Activated CD4-positive, alpha-beta memory T cell treated with anti-CD3 and anti-CD28 coated beads for 36 hours (primary cell): ENCODE measurements at places on chromosomes 11 and 22. TPM values are rescaled to one million over a fixed set of nuclear protein-coding genes. Genes with fewer than 3 reads are reported as not detected.

The WT1 gene
- total RNA-seq = not detected

The TRIM48 gene
- not detected for total RNA-seq

The DNAJB13 gene
- total RNA-seq = 0.19 TPM

The TUT1 gene
- total RNA-seq = 32.7 TPM

The BIRC2 gene
- total RNA-seq = 33.7 TPM

The CATSPER1 gene
- not detected for total RNA-seq

- no peak for DNase-seq
Measured at GRCh38 chr11:72475381-72475780, 41.0 kb upstream of the CLPB start.

GRCh38 chr11:65546217-65546958 is 11.8 kb downstream of the LTBP3 start:
- peak; percentile 99 for DNase-seq

DNA sequence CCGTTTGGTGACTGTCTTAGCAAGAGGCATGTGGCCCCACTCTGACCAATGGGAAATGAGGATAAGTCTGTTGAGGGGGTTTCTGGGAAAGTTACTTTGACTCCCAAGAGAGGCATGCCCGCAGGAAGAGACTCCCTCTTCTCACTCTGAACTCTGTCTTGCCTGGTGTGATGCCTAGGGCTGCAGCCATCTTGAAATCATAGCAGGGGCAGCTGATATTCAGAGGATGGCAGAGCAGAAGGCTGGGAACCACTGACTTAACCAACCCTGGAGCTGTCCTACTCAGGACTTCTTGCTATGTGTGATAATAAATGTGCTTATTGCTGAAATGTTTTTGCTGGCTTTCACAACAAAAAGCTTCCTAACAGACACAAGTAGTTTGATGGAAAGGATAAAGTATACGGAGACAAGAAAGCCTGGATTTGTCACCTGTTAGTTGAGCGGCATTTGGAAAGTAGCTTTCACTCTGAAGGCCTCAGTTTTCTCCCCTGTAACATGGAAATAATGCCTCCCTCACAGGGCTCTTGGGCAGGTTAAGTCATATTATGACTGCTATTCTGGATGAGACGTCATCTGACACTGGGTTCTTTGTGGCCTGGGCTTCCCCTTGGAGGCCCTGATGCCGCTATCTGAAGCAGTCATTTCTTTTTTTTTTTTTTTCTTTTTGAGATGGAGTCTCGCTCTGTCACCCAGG is 128.5 kb downstream of the CEP164 start:
- peak; percentile 79 for DNase-seq

- no peak for DNase-seq
Measured at GRCh38 chr22:30176431-30176830, 70.1 kb downstream of the LIF start.

- no peak for DNase-seq
Measured at GRCh38 chr11:55658031-55658573, 3.9 kb upstream of the OR4C6 start.

GRCh38 chr11:78251083-78251775 is 62.5 kb downstream of the USP35 start:
- DNase-seq = no peak

GRCh38 chr11:102110761-102111010 is 439 bp downstream of the YAP1 start:
- DNase-seq = no peak

DNA sequence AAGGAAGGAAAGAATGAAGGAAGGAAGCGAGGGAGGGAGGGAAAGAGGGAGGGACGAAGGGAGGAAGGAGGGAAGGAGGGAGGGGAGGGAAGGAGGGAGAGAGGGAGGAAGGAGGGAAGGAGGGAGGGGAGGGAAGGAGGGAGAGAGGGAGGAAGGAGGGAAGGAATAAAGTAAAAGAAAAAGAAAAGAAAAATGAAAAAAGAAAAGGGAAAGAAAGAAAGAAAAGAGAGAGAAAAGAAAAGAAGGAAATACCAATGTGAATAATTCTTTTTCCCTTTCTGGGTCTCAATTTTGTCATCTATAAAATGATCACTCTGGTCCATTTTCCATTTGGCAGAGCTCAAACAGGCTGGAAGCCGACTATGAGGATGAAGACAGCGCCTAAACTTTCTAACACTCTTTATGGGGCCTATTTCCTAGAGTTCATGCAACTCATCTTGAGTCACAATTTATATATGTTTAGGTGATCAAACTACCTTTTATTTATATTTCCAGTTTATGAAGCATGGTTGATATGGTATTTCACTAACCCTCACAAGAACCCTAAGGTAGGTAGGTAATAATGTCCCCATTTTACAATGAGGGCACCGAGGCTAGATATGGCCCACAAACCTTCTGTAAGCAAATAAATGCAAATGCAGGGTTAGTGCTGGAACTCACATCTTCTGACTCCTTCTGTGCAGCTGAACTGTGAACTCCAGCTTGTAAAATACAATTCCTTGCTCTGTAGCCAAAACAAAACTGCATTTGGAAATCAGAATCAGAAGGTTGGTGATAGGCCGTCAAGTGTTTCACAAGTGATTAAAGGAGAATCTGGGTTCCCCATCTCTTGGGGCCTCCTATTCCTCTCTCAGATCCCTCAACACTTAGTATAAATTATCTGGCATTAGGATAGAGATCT is 434.3 kb downstream of the ETS1 start:
- DNase-seq = no peak

GRCh38 chr11:61350336-61350735 is 11.3 kb downstream of the CYB561A3 start:
- no peak for DNase-seq

DNA sequence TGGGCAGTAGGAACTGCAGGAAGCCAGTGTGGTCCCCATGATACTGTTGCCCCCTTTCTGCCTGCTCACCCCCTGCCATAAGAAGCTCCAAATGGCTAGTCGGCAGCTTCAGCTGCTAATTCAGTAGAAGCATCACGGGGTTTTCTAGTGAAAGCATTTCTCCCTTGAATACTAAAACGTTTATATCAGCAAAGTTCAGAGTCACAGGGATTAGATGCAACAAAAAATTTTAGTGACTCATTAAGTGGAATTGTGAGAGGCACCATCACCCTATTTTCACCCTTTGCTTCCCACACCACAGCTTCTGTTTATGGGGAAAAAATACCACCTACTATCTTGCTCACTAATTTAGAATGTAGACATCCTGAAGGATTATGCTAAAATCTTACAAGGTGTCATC is 25.2 kb downstream of the RAB39A start:
- DNase-seq = no peak

GRCh38 chr11:13040969-13041561 is 31.9 kb downstream of the RASSF10 start:
- no peak for DNase-seq

- DNase-seq = no peak
Measured at GRCh38 chr11:96317985-96318384, 25.0 kb downstream of the MAML2 start.

DNA sequence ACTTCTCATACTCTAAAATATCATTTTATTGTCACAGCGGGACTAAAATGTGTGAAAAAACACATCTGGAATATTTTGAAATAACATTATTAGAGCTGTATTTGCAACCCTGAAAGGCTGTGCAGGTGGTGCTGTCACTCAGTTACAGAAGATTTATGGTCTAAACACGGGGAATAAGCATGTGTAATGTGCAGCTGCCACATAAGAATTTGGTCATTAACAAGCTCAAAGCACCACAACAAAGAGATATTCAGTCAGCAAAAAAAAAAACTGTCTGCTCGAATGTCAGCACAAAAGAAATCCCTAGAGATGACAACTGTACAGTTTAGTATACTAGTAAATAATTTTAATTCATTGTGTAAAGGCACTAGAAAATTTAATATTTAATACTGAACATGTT is 31.3 kb downstream of the TMEM123 start:
- DNase-seq = no peak

DNA sequence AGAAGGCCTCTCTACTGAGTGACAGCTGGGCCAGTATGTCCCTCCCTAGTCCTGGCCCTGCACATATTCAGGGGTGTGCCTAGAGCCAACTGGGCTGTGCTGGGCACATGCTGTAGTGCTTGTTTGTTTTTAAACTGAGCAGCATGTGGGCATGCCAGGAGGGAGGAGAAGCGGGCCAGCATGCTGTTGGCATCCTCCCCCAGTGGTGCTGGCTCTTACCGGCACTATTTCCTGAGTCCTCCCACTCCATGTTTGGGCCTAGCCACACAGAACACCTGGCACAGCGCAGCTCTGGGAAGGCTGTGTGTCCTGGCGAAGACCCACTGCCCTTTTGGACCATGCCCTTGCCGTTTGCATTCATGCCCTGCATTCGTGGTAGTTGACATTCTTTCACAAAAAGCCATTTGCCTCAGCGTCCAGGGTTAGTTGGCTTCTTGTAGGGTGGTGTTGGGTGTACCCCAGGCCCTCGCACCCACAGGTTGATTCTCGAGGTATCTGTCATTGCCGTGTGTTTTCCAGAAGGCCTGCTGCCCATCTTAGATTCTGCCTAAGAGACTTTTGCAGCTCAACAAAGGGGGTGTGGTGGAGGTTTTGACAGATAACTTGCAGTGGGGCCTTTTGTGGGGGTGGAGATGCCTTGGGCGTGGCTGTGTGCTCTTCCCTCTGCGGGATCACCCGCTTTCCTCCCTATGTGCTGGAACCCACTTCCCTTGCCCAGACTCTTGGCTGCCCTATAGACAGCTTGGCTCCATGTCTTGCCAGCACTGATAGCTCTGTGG is 13.6 kb downstream of the DGCR8 start:
- DNase-seq = no peak
